Activated naive CD8-positive, alpha-beta T cell treated with anti-CD3 and anti-CD28 coated beads, Interleukin-2, amount 50 U/mL, for 24 hours (primary cell): ENCODE measurements at places on chromosomes 7 and 10.

DNA sequence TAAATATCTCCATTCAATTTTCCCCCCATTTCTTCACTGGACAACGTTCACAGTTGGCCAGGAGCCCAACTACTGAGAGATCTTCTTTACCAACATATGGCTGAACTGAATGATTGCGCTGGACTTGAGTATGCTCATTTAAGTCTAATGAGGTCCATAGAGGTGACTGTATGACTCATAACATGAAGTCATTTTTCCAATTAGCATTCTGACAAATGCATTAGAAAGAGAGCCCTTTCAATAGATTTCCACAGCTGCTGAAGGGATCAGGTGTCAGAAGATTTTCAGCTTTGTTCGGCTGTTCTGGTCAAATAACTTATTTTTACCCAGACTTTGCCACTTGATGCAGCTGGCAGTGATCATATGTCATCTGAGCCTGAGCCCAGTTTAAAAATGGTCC lies 438.0 kb downstream of the ETV1 start:
- no peak overlapping the region for H3K27ac ChIP-seq
- H3K4me3 ChIP-seq, result no peak overlapping the region
- no peak for DNase-seq

GRCh38 chr10:117788911-117789310 lies 246.4 kb downstream of the EMX2 start:
- no peak for DNase-seq
- no peaks in the 10 kb centered on the region for H3K36me3 ChIP-seq
- no peak overlapping the region for H3K4me3 ChIP-seq
- H3K27ac ChIP-seq, result no peak overlapping the region

DNA sequence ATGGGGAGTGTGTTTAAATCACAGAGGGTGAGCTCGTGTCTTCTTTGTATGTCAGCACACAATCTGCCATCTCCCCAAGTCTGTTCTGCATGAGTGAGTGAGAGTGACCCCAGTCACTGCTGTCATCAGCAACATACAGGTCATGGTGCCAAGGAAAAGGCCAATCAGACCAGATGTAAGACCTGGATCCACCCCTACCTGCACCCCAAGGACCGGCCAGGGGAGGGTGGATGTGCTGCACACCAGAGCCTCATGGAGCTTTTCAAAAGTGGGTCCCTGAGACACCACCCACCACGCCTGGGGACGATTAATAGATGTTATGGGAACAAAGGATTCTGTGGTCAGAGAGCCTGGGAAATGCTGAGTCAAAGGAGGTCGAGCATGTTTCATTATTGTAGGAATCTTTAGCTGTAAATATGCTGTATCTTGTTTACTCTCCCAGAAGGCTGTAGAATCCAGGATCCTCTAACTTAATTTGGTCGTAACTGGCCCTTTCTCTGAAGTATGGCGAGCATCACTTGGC lies 420.5 kb downstream of the RPS24 start:
- no peaks in the 10 kb centered on the region for H3K27me3 ChIP-seq
- no peak for DNase-seq
- no peaks in the 10 kb centered on the region for H3K36me3 ChIP-seq
- no peak overlapping the region for H3K27ac ChIP-seq

- H3K27me3 ChIP-seq, result no peaks in the 10 kb centered on the region
- peaks cover 14% of the 10 kb centered on the region for H3K4me1 ChIP-seq
- no peak overlapping the region for H3K27ac ChIP-seq
- peaks cover 2% of the 10 kb centered on the region for H3K36me3 ChIP-seq
- DNase-seq, result no peak
Measured at GRCh38 chr10:16950656-16951601, 133.7 kb upstream of the RSU1 start.

DNA sequence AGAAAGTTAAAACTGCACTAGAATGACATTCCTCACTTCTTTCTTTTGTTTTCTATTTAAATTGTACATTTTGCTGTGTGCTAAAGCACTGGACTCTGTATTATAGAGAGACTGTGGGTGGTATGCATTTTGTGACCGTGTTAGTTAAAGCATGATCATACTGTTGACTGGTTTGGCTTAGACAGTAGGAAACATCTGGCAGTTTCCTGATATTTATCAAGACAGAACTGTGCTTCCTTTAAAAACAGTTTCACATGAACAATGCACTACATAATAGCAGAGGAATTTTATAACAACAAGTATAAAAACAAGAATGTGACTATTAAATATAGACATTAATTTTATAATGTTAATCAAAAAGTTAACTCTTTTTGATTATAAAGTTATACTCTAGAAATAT lies 23.1 kb downstream of the GNG11 start:
- no peak overlapping the region for H3K4me3 ChIP-seq
- no peak for DNase-seq
- H3K36me3 ChIP-seq, result no peaks in the 10 kb centered on the region
- H3K4me1 ChIP-seq, result no peaks in the 10 kb centered on the region

- no peaks in the 10 kb centered on the region for H3K4me1 ChIP-seq
- H3K27me3 ChIP-seq, result no peaks in the 10 kb centered on the region
- H3K36me3 ChIP-seq, result peaks cover 43% of the 10 kb centered on the region
- H3K4me3 ChIP-seq, result no peak overlapping the region
Measured at GRCh38 chr7:130127821-130128317, 57.5 kb downstream of the KLHDC10 start.
